ENCODE measurements at places on chromosomes 11 and 22.

- DNase-seq, result no peak
Measured at GRCh38 chr11:107655602-107656001, 56.3 kb downstream of the SLN start.

GRCh38 chr11:36008584-36008983 lies 64.7 kb downstream of the LDLRAD3 start:
- DNase-seq, result no peak

- DNase-seq, result no peak
Measured at GRCh38 chr11:28887681-28888080, 779.5 kb downstream of the METTL15 start.

DNA sequence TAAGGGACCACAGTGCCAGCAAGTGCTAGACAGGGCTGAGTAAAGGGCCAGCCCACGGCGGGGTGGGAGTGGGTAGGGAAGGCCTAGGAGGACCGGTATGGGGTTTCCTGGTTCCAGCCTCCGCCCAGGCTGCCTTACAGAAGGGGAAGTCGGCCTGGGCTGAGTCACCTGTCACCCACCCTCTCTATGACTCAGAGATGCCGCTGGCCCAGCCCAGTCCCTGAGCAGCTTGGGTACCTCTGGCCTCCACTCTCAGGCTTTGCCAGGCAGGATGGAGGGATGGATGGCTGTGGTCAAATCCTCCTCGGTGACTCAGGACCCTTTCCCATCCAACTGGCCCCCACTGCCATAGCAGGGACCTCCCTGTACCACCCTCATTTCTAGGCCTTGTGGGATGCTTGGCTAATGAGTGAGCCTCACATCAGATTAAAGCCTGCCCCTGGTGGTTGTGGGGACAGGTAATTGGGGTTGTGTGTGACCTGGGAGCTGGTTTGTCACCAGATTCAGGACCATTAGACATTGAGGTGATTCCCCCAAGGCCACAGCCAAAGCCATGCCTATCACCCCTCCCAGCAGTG lies 13.9 kb downstream of the SLC35E4 start:
- DNase-seq, result no peak

GRCh38 chr11:75759832-75760231 lies 8.7 kb upstream of the DGAT2 start:
- DNase-seq, result no peak

DNA sequence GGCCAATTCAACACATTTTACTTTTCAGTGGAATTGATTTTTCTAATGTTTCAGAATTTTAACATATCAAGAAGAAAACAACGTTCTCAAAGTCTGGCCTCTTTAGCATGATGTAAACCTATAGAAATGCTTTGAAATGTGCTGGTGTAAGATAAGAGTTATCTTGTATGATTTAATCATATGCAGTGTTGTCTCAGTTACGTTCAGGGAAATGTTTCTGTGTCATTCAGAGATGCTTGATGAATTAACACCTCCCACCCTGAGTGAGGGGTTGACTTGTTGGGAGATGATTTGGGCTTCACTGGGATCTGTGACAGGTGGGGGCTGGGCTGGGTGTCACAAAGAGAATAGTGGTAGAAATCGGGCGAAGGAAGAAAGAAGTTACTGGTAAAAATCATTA lies 15.7 kb upstream of the MYO18B start:
- DNase-seq, result no peak

- DNase-seq, result no peak
Measured at GRCh38 chr11:12005476-12005875, 3.0 kb downstream of the DKK3 start.

DNA sequence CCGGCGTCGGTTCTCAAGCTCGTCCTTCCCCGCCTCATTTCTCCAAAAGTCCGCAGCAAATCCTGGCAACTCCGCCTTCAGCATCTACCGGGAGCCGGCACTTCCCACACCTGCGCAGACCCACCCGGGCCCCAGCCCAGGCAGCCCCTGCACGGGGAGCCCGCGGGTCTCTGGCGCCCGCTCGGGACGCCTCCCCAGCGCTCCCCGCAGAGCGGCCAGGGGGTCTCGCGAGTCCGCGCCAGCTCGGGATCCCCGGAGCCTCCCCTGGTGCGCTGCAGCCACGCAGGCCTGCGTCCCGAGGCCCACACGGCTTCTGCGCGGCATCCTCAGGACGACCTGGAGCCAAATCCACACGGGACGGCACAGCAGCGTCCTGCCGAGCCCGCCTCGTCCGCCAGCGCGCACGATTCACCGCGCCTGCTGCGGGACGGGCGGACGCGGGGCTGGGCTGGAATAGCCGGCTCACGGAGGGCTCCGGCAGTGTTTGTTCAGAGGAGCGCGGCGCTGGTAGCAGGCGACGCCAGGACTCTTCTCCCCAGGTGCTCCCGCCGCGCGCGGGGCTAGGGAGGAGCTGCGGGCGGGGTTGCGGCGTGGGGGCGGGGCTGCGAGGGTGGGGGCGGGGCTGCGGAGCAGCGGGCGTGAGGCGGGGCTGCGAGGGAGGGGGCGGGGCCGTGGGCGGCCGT lies 816 bp upstream of the PHRF1 start:
- peak; percentile 92 for DNase-seq

- DNase-seq, result no peak
Measured at GRCh38 chr11:102553835-102554282, 23.3 kb upstream of the MMP7 start.

- no peak for DNase-seq
Measured at GRCh38 chr11:102793677-102794290, 4.2 kb downstream of the MMP1 start.

DNA sequence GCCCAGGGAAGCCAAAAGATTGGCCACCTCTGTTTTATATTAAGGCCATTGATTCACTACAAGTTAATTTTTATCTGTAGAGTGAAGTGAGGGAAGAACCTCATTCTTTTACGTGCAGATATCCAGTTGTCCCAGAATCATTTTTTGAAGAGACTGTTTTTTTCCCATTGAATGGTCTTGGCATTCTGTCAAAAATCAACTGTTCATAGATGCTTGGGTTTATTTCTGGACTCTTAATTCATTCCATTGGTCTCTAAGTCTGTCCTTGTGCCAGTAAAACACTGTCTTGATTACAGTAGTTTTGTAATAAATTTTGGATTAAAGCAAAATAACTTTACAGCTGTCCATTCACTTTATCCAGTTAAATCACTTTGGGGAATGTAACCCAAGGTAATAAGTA lies 26.8 kb downstream of the WBP2NL start:
- no peak for DNase-seq

DNA sequence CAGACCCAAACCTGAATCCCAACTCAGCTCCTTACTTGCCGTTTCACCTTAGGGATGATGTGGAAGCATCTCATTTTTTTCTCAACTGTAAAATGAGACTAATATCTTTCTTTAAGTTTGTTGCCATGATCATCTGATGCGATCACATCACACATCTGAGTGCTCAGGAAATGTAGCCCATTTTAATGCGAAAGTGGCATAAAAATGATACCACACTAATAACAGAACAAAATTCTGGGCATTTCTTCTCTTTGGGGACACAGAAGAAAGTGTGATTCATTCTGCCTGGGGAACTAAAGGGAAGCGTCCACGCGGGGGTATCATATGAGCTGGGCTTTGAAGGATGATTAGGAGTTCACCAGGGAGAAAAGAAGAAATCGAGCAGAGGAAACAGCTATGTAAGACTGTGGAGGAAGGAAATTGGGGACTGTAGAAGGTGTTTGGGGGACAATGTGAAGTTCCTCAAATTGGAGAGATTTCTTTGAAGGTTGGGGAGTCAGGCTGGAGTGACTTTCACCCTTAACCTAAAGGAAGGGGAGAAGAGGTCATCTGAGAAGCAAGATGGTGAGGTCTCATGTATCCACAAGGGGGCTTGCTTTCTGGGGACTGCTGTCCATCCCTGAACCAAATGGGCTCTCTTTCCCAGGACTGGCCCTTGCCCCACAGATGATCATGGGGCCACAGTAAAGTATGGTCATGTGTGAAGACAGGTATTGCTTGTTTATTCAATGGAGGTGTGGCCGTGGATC lies 49.7 kb upstream of the NNMT start:
- DNase-seq, result no peak

GRCh38 chr22:46000081-46001027 lies 23.4 kb upstream of the WNT7B start:
- DNase-seq, result no peak

GRCh38 chr11:65310736-65311135 lies 3.9 kb upstream of the CDC42EP2 start:
- DNase-seq, result no peak

GRCh38 chr11:81484196-81484595 lies 1249.5 kb downstream of the FAM181B start:
- no peak for DNase-seq

DNA sequence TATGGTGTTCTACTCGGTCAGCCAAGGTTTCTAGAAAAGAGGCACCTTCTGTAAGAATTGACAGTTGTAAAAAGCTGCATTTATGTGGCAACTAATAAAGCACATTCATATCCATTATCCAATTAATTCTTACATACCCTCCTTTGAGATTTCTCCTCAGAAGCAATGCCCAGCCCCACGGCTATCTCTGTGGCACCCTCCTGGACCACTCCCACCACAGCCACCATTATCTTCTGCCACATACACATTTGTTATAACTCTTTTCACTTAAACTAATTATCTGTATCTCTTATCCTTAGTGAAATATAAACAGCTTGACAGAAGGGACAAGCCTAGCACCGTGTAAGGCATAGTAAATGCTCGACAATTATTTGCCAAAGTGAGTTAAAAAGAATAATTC lies 48.5 kb downstream of the PAK1 start:
- no peak for DNase-seq

- no peak for DNase-seq
Measured at GRCh38 chr22:25053153-25053805, 100.8 kb downstream of the KIAA1671 start.

DNA sequence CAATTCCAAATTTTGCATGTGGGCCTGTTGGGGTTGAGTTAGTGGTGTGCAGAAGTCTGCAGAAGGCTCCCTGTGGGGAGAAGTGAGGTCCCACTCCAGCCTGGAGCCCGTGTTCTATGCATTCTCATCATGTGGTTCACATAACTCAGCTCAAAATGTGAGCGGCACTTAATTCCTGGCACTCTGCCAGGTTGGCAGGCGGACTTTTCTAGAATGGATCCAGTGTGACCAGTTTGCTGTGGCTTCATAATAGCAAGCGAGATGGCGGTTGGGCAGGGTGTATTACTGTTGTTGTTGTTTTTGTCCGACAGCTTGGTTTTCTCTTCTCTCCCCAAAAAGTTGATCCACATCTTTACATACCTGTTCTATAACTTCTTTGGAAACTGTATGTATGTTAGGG lies 146.8 kb upstream of the TTC12 start:
- no peak for DNase-seq

GRCh38 chr11:86999859-87000753 lies 37.6 kb upstream of the TMEM135 start:
- no peak for DNase-seq
